ENCODE measurements at places on chromosomes 5 and 9. TPM values are rescaled to one million over a fixed set of nuclear protein-coding genes. Genes with fewer than 3 reads are reported as not detected.

CAMK2A gene
- total RNA-seq, result 4.2 TPM

OTP gene
- total RNA-seq, result not detected

ARL10 gene
- 6.1 TPM for total RNA-seq

KIF24 gene
- 1.5 TPM for total RNA-seq

CDKN2A gene
- total RNA-seq, result 3.1 TPM

HMGCS1 gene
- 11.9 TPM for total RNA-seq

MYO10 gene
- 9.3 TPM for total RNA-seq

EFNA5 gene
- total RNA-seq, result 3.7 TPM

G3BP1 gene
- 66.0 TPM for total RNA-seq

KCTD16 gene
- total RNA-seq, result under 0.01 TPM

CCL27 gene
- total RNA-seq, result not detected

TNC gene
- 576 TPM for total RNA-seq

ADGRD2 gene
- total RNA-seq, result not detected

GAPT gene
- 0.80 TPM for total RNA-seq

PCDHB2 gene
- 3.2 TPM for total RNA-seq

TNFSF15 gene
- total RNA-seq, result 0.06 TPM

TMEFF1 gene
- 0.78 TPM for total RNA-seq

TRIP13 gene
- total RNA-seq, result 0.66 TPM

DOK3 gene
- total RNA-seq, result 7.5 TPM

SPATA6L gene
- total RNA-seq, result 0.23 TPM

FGF1 gene
- total RNA-seq, result 2.9 TPM

MARCOL gene
- total RNA-seq, result not detected

OR1J2 gene
- not detected for total RNA-seq

EXD3 gene
- 22.3 TPM for total RNA-seq

STK32A gene
- 1.3 TPM for total RNA-seq

LTC4S gene
- 13.2 TPM for total RNA-seq

ELOVL7 gene
- total RNA-seq, result 4.6 TPM

DMAC1 gene
- total RNA-seq, result 15.4 TPM

FGF10 gene
- total RNA-seq, result 6.4 TPM

SHC3 gene
- total RNA-seq, result 4.0 TPM

KLHL9 gene
- total RNA-seq, result 20.0 TPM

PTPN3 gene
- total RNA-seq, result 1.1 TPM

FOXD4L6 gene
- not detected for total RNA-seq

SLC45A2 gene
- total RNA-seq, result not detected

OR1N1 gene
- not detected for total RNA-seq

PCDHGA12 gene
- total RNA-seq, result 11.2 TPM

BHMT2 gene
- 69.6 TPM for total RNA-seq

SEMA6A gene
- total RNA-seq, result 16.9 TPM

CDC25C gene
- total RNA-seq, result 0.17 TPM

GFI1B gene
- 0.17 TPM for total RNA-seq

CDH6 gene
- total RNA-seq, result 4.7 TPM

LRRC14B gene
- total RNA-seq, result not detected

HSPA9 gene
- 250 TPM for total RNA-seq

PCDHGB1 gene
- 5.1 TPM for total RNA-seq

CD72 gene
- total RNA-seq, result not detected

MCTP1 gene
- 15.4 TPM for total RNA-seq

C9orf153 gene
- total RNA-seq, result 0.46 TPM

GSN gene
- 3,000 TPM for total RNA-seq

FBN2 gene
- total RNA-seq, result 8.4 TPM

NR2F1-AS1 gene
- 9.6 TPM for total RNA-seq

NUTM2G gene
- total RNA-seq, result not detected
